WERI-Rb-1 (cell line): ENCODE measurements at places on chromosomes 1 and 21.

GRCh38 chr1:114632427-114632826, 37.4 kb downstream of the DENND2C start:
- no peak for DNase-seq

- DNase-seq, result no peak
Measured at GRCh38 chr1:182649041-182649440, 35.3 kb downstream of the RGS8 start.

DNA sequence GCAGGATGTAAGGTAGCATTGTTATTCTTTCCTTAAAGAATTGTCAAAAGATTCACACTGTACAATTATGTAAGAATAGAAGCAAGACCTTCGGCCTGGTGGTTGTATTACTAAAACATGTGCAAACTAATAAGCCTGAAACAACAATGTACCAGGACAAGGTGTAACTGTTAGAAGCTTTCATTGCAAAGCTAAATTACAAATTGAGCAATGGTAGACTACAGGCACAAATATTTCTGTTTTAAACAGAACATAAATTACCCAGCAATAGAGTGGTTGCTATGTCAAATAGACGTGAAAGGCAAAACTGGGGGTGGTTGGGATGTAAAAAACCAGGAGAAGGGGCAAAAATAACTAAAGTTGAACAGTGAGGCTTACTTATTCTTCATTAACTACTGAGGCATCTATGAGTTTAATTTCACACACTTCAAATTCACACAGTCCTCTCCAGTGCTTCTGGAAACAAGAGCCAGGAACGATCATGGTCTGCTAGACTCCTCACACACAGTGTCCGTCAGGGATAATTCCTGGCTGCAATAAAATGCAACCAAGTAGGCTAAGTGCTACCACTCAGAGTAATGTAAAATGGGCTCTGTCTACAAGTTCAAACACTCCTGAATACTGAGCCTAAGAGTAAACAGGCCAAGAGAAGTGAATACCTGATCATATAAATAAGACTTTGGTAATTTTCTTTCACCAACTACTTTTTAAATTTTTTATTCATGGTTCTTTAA, 39.3 kb upstream of the C1orf198 start:
- no peak for DNase-seq

DNA sequence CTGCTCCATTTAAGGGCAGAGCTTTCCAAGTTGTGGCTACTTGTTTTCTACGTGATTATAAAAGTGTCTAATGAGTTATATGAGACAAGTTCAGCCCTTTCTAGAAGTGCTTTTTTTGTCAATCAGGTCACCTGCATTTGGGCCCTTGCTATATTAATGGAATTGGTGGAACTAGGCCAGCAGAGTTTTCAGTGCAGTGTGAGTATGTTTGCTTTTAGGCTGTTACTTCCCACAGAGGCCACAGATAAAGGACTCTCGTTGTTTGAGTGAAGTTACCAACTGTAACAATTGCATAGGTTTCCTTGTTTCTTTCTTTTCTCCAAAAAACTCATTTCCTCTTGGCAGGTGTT, 10.9 kb downstream of the SMAP2 start:
- no peak for DNase-seq

DNA sequence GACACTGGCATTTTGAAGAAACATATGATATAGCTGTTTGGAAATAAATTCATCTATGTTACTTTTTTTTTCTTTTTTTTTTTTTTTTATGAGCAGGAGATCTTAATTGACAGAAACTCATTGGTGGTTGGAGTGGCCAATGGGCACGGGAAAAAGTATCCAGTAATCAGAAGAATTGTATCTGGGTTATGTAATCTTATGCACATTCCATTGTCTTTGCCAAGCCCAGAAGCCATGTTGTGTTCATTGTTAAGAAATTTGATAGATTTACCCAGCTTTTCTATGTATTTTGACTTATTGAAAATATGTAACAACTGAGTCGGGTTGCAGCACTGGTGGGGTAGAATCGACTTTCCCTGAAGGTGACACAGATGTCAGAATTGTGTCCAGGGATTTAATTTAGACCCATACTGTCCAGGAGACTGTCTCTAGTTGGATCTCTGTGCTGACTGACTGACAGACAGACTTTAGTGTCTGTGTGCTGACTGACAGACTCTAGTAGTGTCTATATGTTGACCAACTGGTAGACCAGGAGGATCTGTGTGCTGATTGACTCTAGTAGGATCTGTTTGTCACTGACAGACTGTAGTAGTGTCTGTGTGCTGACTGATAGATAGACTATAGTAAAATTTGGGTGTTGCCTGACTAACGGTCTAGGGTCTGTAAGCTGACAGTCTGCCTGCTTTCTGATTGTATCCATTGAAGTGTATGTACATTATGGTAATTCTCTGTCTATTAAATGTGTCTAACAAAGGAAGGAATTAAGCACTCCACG, 12.3 kb upstream of the C4BPB start:
- DNase-seq, result no peak

- DNase-seq, result no peak
Measured at GRCh38 chr1:173887627-173888026, 19.4 kb downstream of the ZBTB37 start.

GRCh38 chr1:182714546-182714945, 30.2 kb upstream of the RGS8 start:
- DNase-seq, result no peak

- DNase-seq, result peak; percentile 95
Measured at GRCh38 chr1:21783679-21784603, 992 bp upstream of the USP48 start.

GRCh38 chr1:30729901-30730300, 6.5 kb upstream of the MATN1 start:
- DNase-seq, result no peak

GRCh38 chr1:162549001-162549400, 12.5 kb upstream of the UAP1 start:
- DNase-seq, result no peak

GRCh38 chr1:169538998-169539871, 47.0 kb downstream of the F5 start:
- DNase-seq, result no peak

DNA sequence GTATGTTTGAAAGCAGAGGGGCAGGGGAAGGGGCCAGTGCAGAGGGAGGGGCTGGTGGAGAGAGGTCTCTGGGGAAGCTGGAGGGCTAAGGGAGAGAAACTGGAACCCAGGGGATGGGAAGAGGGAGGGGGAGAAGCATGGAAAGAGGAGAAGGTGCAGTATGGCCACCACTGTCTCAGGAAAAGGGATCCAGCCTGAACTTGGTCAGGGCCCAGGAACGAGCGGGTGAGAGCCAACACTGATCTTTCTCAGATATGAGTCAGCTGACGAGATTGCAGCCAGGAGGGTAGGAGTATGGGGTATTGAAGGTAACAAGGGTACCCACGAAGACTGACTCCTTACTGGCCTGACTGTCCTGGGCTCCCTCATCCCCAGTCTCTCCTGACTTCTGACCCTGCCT, 18.0 kb downstream of the TIE1 start:
- no peak for DNase-seq

- DNase-seq, result no peak
Measured at GRCh38 chr1:85681087-85681486, 27.1 kb downstream of the ZNHIT6 start.

- DNase-seq, result no peak
Measured at GRCh38 chr21:33293136-33293535, 27.0 kb downstream of the IL10RB start.

GRCh38 chr1:165452336-165453130, 7.6 kb upstream of the RXRG start:
- DNase-seq, result peak; percentile 62

GRCh38 chr21:29403922-29404538, 105.3 kb downstream of the BACH1 start:
- no peak for DNase-seq

GRCh38 chr1:64320470-64320869, 117.0 kb downstream of the UBE2U start:
- no peak for DNase-seq

GRCh38 chr1:164688791-164689190, 129.8 kb downstream of the PBX1 start:
- no peak for DNase-seq

- DNase-seq, result no peak
Measured at GRCh38 chr1:66732407-66733166, 19.7 kb upstream of the DYNLT5 start.

DNA sequence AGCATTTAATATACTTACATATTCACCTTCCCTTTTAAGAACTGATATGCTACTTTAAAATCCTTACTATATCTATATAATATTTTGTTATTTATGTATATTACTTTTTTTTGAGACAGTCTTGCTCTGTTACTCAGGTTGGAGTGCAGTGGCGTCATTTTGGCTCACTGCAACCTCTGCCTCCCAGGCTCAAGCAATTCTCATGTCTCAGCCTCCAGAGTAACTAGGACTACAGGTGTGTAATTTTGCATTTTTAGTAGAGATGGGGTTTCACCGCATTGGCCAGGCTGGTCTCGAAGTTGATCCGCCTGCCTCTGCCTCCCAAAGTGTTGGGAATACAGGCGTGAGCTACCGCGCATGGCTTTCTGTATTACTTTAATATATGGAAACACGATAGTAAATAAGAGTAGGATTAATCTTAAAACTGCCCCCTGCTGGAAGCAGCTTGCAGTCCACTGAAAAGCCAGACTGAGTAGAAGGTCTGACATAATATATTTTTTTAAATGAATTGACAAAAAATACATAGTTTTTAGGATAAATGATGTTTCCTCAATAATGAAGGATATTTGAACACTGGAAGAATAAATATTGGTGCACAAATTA, 24.4 kb downstream of the RCAN3 start:
- peak; percentile 22 for DNase-seq

DNA sequence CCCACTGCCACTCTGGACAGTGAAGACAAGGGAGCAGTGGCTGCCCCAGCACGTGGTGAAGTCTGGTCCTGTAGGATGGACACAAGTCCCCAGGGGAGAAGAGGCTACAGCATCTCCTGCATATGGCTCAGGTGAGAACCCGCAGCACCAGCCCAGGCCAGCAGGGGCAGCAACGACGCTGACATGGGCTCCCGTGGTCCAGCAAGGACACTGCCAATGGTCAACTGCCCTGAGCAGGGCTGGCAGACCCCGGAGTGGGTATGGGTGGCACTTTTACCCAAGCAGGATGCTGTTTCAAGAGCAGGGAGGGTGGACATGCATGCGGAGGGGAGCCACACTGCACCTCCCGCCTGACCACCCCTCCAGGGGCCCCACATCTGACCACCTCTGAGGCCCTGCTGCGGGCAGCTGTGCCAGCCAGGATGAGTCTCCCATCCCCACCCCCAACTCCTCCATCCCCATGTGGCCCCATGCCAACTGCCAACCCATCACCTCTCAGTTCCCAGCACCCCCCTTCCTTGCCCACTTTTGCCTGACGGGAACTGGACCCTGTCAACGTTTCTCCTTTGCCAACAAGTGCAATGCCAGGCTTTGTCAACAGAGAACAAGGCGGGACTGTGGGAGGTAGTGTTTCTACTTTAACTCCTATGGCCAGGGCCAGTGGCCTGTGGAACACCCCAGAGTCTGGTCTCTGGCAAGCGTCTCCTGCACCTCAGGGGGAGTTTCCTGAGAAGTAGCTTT, 8.6 kb downstream of the MORN1 start:
- peak; percentile 74 for DNase-seq

DNA sequence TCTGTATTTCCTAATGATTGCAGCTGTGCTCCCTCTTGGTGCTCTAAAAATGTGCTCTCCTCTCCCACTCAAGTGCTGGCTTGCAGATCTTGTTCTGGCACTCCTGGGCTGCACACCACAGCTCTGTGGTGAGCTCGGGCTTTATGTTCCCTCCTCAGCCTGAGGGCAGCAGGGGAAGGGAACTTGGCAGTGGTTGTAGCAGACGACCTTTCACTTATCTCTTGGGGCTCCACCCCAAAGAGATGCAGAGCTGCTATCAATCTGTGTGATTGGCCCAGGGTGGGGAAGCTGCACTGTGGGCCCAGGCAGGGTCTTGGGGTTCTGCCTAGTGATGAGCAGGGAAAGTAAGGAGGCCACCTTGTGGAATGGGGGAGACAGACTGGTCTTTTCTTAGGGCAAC, 143.5 kb upstream of the GORAB start:
- no peak for DNase-seq

- DNase-seq, result no peak
Measured at GRCh38 chr1:161676441-161676840, 13.5 kb downstream of the FCGR2B start.

GRCh38 chr1:107525961-107526360, 385.1 kb downstream of the NTNG1 start:
- no peak for DNase-seq

DNA sequence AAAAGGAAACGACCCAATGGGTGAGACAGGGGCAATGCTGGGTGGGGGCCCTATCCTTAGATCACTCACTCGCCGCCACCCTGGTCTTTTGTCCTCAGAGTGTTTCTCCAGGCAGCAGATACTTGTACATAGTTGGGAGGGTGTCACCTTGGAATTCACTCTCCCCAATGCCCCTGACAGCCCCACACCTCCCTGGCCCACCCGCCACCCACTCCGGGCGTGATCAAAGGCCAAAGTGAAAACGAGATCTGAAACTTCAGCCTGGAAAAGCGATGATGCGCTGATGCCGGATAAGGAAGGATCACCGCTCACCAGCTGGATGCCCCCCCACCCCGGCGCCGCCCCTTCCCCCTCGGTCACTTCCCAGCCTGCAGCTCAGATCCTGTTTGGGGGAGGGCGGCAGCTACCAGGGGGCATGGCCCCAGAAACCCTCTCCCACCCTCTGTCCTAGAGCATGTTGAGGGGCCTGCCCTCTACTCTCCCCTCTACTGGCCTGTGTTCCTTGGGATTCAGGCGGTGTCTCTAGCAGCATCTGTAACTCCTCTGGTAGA, 33.6 kb upstream of the CASZ1 start:
- peak; percentile 71 for DNase-seq

GRCh38 chr1:64655861-64656260, 89.0 kb upstream of the RAVER2 start:
- DNase-seq, result no peak

GRCh38 chr1:198179556-198179981, 22.8 kb downstream of the NEK7 start:
- no peak for DNase-seq

GRCh38 chr1:29279951-29280391, 43.6 kb downstream of the PTPRU start:
- DNase-seq, result no peak

DNA sequence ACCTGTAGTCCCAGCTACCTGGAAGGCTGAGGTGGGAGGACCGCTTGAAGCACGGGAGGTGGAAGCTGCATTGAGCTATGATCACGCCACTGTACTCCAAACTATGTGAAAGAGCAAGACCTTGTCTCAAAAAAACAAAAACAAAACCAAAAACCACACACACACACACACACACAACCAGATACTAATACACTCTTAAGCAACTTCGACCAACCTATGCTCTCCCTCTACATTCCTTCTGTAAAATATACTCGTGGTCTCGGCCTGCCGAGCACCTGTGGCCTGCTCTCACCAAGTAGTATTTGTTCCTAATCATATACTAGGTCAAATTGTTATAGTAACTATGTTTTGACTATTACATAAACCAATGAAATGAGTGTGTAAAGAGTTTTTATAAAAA, 13.5 kb upstream of the SYT2 start:
- no peak for DNase-seq
